ENCODE measurements at places on chromosomes 4 and X. TPM values are rescaled to one million over a fixed set of nuclear protein-coding genes. Genes with fewer than 3 reads are reported as not detected.
A peak's percentile ranks its signal among the peaks of the same experiment; 100 is the strongest.

DNA sequence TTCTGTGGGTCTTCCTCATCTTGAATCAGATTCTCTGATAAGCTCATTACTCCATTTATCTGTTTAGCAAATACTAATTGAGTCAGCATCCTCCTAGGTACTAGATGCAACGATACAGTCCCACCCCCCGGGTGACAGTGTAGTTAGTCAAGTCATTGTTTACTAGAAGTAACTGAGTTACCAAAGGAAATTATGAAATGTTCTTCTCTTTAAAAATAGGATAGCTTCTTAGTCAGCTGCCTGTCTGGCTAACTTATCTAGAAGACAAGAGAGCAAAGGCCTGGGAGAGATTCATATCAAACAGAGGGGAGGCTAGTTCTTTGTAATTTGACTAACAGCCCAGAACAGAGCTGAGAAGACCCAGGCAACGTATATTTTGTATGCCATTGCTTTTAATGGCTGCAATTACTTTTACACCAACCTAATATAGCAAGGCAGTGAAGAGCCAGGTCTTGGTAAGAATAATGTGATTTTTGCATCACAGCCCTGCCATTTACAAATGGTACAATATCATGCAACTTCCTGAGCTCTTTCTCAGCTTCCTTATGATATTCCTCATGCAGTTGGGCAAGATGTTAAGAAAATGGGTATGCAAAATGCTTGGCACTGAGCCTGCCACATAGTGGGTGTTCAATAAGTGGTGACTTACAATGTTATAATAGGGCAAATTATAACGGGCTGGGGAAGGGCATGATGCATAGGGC is 149.9 kb downstream of the CHIC2 start:
- peak; percentile 56 for DNase-seq

- no peak for DNase-seq
These were observed 56.4 kb downstream of the FAM53A start for GRCh38 chr4:1627417-1628313.

DNA sequence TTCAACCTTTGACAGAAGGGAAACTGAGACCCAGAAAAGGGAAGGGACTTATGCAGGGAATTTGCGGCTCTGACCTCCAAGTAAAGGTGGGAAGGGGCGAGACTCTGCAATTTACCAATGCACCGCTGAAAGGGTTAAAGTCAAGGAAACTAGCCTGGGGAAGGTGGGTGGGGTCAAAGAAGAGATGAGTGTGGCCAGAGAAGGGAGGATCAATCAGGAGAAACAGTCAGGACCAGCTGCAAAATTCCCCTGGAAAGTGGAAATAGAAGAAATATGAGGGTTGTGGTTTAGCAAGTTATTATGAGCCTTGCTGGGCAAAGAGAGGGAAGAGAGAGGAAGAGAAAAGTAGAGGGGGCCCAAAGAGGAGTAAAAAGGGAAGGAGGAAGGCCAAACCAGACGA is 30.5 kb downstream of the STARD8 start:
- DNase-seq, result no peak

- DNase-seq, result no peak
These were observed 1624.7 kb downstream of the ARAP2 start for GRCh38 chr4:34619531-34620162.

- DNase-seq, result no peak
These were observed 200.6 kb upstream of the FTHL17 start for GRCh38 chrX:31272472-31272775.

The HS6ST2 gene
- 0.26 TPM for total RNA-seq

The RHOH gene
- 1.2 TPM for total RNA-seq

The HAUS7 gene
- total RNA-seq, result 59.9 TPM

The ZMAT1 gene
- 5.7 TPM for total RNA-seq
